Fibroblast of villous mesenchyme (primary cell): ENCODE measurements at places on chromosomes 3 and 15.

DNA sequence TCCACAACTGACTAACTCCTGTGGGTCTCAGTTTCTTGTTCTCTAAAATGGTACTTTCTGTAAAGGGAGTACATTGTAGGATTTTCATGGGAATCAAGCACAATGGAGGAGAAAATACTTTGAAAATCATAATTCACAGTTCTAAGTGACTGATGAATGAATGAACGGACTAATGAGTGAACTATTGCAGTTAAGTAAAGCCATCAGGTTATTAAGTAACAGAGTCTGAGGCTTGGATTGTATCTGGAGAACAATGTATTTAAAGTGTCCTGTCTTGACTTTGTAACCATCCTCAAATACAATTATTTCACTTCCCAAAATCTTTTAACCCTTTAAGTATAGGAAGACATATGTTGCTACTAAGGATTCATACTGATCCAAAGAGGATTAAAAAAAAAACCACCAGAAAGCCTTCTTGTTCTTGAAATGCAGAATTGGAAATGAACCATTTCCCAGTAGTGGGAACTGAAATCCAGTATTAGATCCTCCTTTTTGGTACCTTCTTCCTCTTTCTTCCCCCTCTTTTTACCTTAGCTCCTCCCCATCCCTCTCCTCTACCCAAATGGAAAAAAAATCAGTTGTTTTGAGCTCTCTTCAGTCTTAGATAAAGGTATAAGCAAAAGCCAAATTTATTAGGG lies 13.2 kb upstream of the BCL6 start:
- DNase-seq = no peak

DNA sequence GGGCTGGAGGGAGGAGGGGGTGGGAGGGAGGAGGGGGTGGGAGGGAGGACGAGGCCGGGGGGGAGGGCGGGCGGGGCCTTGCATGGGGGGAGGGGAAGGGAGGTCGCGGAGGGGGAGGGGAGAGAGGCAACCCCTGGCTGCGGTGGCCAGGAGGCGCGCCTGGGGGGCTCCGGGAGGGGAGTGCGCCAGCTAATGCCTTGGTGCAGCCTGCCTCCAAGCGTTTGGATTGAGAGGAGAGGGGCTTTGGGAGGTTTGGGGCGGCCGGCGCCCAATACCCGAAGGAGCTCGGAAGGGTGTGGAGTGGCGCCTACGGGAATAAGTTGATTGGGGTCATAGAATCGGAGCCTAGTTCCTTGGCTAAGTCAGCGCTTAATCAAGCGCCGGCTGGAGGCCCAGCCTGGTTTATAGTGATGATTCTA lies 557 bp downstream of the TFG start:
- DNase-seq = peak; percentile 63

DNA sequence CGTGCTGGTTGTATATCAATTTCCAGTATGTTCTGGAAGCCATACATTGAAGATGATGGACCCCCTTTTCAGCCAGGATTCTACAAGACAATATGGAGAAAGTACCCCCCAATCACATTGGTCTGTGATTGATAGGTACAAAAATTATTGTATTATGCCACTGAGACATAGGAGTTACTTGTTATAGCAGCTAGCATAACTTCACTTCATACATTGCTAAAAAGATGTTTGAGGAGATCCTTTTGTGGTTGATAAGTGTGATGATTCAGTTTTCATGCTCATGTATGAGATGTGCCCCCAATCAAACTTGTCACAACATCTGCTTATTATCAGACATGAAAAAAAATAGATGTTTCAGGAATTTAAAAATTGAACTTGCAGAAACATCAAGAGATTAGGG lies 66.0 kb downstream of the GPD1L start:
- DNase-seq = no peak

DNA sequence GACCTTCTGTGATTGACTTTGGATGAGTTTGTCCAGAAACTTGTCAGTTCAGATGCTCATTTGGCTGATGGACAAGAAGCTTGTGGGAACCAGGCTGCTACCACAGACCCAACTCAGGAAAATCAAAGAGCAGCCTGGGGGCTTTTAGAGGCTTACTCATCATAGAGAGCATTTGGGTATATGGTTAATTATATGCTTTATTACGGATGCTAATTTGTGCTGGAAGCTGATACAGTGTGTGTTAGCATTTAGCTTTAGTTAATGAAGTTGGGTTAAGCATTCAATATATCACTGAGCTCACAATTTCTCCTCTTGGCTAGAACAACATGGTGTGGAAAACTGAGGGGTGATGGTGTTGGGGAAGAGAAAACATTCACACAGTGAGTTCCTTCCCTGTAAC lies 664.2 kb upstream of the CFAP20DC start:
- no peak for DNase-seq

GRCh38 chr15:80404761-80405553 lies 775 bp downstream of the ARNT2 start:
- no peak for DNase-seq

DNA sequence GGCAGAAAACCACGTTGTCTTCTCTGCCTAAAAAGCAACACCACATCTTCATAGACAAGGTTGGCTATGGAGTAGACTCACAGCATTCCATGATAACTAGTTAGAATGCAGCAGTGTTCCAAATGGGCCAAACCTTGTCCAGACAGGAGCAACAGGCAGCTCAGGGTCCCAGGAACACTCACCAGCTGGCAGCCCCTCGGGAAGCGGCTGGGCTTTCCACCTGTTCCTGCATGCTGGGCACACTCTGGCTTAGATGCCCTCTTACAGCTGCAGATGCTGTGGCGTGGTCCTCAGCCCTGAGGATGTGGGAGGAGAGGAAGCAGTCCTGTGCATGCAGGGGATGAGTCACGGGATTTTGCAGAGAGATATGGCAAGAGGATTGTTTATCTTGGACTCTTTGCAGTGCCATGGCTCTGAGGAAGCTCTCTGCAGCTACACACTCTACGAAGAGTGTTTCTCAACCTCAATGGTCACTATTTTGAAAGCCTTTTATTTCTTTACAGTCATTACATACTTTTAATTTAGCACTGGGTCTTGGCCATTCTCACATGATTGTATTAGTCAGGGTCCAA lies 11.3 kb downstream of the NRROS start:
- peak; percentile 95 for DNase-seq

DNA sequence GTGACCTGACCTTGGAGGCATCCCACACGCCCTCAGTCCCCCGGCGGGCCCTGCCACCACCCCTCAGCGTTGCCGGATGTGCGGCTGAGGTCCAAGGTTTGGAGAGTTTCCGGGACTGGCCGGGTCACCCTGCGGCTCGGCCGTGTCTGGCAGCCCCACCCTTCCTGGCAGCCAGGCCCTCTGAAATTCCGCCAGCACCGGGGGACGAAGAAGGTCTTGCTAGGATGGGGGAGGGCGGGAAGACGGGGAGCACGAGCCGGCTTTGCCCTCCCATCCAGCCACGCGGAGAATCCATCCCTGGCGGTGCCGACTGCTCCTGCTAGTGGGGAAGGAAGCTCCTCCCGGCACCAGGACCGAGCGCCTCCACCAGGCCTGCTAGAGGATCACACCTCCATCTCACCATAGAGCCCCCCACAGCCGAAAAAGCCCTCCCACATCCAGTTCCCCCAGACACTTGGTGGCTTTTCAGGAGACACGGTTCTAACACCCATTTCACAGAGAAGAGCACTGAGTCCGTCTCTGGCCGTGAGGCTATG lies 81.5 kb downstream of the CPN2 start:
- peak; percentile 86 for DNase-seq

DNA sequence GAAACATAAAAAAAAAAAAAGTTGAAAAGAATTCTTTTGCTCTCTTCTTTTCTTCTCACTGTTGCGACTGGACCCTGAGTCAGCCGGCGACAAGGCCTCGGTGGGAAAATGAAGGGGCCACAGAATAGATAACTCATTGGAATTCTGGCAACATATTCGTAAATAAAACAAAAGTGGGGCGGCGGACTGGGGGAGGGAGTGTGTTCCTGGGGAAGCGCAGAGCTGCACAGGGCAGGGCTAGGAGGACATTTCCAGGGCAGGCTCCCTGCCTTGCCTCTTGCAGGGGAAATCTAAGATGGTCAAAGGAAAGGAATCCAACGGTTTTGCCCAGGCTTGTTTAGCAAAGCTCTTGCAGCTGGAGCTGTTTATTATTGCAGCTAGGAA lies 1042.8 kb upstream of the NR2F2 start:
- no peak for DNase-seq

DNA sequence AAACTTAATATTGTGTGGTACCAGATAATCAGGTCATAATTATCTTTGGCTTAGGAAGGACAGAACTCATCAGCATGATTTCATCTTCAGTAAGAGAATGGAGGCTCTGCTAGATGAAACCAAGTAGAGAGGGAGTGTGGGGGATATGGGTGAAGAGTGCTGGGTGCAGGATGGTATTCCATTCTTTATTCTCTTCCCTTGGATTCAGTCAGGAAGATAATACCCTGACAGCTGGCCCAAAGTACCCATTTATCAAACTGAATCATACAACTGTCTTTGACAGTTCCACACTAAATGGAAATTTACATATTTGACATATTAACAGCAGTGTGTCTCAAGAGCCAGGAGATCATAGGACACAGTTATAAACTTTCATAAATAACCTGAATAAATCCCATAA lies 44.7 kb downstream of the GOLIM4 start:
- DNase-seq = no peak

DNA sequence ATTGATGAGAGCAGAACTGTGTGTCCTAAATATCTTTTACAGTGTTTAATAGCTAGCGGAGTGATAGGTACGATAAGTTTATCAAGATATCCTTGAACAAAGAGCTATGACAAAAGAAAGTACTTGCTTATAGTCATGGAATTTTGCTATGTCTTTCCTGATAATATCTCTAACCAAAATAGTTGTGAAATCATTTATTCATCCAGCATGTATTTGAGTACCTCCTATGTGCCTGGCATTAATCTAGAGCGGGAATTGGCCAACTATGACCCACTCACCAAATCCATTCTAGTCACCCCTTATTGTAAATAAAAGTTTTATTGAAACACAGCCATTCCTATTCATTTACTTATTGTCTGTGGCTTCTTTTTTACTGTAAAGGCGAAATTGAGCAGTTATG lies 46.6 kb downstream of the ZFAND6 start:
- DNase-seq = peak; percentile 77

DNA sequence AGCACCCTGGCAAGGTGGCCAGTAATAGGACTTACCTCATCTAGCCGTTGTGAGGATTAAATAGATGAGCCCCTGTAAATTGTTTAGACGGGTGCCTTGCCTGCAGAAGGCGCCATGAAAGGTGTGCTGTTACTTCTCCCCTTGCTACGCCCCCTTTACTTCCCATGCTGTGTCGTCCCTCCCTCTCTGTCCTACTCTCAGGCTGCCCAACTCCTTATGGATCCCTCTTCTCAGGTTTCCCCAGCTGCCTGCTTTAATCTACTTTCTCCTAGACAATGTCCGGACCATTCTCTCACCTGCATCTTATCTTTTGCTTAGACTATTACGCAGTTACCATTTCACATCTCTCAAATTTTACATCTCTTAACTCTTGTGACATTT lies 1.7 kb upstream of the FBXW12 start:
- DNase-seq = no peak

DNA sequence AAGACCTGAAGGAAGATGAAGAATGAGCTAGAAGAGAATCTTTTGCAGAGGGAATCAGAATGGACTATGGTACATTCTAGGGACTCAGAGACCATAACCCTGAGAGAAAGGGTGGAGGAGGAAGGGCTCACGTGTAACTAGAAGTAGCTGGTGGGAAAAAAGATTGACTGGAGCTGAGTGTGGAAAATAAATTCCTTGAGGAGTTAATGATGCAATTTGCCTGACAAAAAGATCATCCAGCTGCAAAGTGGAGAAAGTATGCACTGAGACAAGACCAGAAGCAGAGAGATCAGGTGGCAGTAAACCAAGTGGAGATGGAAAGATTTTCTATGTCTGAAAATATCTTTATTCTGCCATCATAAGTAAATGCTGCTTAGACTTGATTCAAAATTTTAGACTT lies 52.9 kb upstream of the TBL1XR1 start:
- DNase-seq = no peak

DNA sequence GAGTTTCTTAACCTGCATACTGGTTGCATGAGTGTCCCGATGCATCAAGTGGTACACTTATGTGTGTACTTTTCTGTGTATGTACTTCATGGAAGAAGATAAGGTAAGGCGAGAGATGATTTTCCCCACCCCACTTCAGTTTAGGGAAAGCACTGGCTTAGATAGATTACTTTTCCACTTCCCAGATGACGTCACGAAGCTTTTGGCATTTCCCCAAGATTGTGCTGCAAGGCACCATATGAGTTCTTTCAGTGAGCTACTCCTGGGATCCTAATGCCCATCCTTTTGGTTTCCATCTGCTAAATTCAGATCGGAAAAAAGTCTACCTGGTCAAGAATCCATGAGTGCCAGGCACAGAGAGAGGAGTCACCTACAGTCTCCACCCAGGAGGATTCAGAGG lies 4.5 kb downstream of the IL17RB start:
- peak; percentile 67 for DNase-seq

DNA sequence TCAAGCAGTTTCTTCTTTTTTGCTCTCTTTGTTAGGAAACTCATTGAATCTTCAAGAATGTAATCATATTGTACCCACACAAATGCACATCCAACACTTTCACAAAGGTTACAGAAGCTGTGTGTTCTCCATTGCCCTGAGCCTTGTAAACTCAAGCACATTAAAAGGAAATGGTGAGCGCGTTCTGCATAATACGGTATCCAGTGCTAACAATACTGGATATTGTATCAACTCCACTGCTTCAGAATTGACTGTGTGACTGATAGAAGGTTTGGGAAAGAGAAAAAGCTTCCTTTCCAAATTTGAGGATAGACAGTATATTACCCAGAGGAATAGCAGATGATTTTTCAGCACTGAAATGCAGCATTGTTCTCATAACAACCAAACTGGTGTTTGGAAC lies 268.9 kb upstream of the RBMS3 start:
- no peak for DNase-seq

DNA sequence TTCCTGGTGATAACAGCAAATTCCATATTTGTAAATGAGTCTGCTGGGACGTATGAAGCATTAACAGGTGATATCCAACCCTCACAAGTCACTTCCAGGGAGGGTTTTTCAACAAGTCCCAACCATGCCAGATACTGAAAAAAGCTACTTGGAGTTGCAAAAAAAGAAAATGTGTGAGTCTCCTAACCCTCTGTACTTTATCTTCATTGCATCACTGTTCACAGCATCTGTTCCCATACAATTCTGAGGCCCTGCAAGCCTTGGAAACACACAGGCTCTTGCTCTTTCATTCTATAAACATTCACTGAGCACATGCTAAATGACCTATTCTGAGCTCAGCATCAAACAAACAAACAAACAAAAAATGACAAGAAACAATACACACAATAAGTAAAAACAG lies 120.8 kb downstream of the RFTN1 start:
- peak; percentile 95 for DNase-seq

DNA sequence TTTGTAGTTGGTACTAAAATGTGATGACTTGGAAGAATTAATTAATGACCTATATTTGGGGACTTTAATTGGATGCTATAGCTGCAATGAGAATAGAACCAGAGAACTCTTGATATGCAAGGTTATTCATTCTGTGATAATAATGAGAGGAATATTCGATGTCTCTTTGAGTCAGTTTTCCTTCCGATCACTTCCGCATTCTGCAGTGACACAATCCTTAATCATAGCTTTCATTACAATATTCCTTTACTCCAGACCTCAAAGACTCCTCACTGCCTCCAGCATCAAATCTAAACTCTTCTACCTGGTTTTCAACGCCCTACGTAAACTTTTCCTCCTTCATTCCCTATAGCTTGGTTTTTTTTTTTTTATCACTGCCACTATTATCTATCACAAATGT lies 21.6 kb downstream of the B3GNT5 start:
- no peak for DNase-seq

- peak; percentile 74 for DNase-seq
Observed at GRCh38 chr3:64355401-64355807, 130.1 kb upstream of the PRICKLE2 start.
